IMR-90 (cell line): ENCODE measurements at places on chromosomes 5 and 9. TPM values are rescaled to one million over a fixed set of nuclear protein-coding genes. Genes with fewer than 3 reads are reported as not detected.

Gene ANKRD20A1
- 0.22 TPM in 1 of 2 replicates, not detected in the other for polyA plus RNA-seq

Gene TNFSF15
- 0.01 and 0.03 TPM in 2 replicates for polyA plus RNA-seq

Gene KCNIP1
- not detected in 2 replicates for polyA plus RNA-seq

DNA sequence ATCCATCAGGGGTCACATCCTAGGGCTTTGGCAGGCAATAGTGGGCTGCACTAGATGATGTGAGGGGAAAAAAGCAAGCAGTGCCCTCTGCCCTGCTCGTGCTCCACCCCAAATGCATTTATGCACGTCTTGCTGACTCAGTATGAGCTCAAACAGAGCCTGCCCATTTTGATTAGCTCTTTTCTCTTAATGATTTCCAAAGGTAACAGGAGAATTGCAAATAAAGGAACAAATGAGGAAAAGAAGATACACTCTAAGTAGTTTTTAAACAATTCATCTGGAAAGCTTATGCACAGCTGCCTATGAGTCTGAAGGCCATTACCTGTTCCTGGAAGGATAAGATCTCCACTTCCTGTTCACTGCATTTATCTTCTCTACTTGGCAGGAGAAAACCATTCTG, 364.2 kb downstream of the TMEM232 start:
- DNase-seq, result no peak

- DNase-seq, result no peak
Measured at GRCh38 chr9:135791431-135792267, 89.7 kb downstream of the KCNT1 start.

DNA sequence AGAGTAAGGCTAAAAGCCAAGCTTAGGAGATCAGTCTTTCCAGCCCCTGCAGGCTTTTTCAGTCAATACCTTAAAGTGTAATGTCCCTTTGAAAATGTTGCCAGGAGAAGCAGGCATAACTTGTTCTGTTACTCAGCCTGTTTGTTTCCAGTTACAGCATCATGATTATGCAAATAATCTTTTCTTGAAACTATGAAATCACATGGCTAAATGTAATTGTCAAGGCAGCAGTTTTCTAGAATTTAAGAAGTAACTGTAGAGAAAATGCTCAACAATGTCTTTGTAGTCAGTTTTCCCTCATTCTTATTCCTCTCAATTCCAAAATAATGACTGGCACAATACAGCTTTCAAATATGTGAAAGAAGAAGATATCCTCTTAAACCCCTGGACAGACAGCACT, 1.9 kb upstream of the GPR107 start:
- no peak for DNase-seq
